ENCODE measurements at places on chromosomes 1 and 21.

DNA sequence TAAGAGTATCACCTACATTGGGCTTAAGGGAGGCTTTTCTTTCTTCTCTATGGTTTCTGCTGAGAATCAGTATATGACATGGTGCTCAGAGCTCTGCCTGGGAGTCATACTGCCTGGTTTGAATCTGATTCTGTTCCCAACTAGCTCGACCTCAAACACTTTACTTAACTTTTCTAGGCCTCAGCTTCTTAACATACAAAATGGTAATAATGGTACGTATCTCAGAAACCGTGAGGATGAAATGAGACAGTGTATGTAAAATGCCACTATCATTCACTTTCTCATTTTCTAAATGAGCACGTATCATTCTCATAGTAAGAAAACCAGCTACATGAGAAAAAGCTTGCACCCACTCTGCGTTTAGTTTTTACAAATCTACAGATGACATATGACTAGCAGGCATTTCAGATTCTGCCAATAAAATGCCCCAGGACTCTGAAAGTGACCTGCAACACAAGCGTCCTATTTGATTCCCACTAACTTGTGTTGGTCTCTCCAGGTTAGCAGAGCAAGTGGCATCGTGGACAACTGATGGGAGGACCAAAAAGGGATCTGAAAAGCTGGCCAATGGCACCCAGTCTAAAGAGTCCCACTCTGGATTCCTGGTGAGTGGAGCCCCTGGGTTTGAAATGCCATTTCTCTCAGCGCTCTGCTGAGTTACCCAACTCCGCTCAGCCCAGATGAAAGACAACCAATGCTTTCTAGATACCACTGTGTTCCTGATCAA is 6.1 kb downstream of the CTNNBIP1 start:
- DNase-seq: no peak

DNA sequence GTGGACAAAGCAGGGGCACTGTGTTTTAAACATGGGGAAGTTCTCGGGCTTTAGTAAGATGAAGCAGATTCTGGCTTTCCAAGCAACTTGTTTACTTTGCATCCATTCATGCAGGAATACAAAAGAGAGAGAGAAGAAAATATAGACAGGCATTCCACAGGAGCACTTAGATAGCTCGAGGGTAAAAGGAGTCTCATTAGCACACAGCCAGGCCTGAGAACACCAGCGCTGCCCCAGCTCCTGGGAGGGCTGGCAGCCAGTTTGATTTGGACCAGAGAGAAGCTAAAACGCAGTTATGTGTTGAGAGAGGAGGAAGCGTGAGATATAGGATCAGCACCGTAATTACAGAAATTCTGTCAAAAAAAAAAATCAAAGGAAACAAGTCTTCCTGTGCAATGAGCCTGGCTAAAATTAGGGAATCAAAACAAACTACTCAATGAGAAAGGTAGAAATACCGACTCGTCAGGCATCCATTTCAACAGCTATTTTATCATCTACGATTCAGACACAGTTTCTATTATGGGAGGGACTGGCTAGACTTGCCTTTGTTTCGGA is 68.2 kb downstream of the CLSTN1 start:
- DNase-seq: no peak

GRCh38 chr21:34779860-34780259 is 111.1 kb downstream of the CLIC6 start:
- no peak for DNase-seq

DNA sequence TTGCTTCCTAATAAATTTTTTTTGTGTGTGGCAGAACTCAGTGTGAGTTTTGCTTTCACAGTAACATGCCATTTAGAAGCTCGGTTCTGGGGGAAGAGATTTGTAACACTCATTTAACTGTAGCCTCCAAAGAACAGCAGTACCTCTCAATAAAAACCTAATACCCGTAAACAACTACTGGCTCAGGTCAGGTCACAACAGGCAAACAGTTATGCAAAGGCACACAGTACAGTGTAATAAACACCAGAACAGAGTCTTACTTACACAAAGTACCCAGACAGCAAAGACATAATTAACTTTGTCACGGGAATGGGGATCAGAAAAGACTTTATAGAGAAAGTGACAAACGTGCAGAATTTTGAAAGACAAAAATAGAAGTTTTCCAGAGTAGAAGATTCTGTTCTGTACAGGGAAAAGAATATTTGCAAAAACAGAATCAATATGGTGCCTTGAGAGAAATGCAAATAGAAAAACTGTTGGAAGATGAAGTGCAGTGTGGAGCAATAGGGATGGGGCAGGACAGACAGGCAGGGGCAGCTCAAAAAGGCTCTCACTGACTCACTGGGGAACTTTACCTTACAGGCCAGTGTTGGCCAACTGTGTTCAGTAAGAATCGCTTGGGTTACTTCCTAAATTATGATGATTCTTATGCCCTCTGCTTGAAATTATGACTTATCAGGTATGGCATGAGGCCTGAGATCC is 38.8 kb downstream of the EGLN1 start:
- no peak for DNase-seq

DNA sequence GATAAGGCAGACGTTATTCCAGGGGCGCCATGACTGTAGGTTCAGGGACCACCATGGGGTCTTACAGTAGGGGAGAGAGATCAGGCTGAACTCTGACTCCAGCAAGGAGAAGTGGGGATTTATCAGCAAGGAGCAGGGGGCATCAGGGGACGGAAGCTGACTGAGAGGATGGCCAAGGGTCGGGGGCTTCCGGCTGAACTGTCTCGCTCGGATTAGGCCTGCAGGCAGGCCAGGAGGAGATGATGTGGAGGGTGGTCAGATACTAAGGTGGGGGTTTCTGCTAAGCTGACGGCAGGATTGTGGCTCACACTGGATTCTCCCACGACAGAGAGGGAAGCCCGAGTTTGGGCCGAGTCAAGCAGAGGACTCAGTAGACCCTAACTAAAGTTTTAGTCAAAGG is 186.9 kb upstream of the VAMP3 start:
- DNase-seq: no peak

DNA sequence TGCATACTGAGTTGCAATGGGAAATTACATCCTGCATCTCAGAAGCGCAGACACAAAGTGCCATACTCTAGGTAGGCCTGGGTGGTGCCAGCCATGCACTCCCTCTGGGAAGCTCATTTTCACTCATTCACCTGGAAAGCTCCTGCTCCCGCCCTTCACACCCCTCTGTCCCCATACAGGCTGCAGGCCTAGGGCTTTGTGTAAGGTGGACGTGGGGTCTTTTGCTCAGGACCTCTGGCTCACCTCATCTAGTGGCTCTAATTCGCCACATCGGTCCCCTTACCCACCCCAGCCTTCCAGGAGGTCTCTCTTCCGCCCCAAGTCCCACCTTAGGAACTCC is 751 bp downstream of the MRPS15 start:
- no peak for DNase-seq

GRCh38 chr1:92184632-92185031 is 33.1 kb upstream of the C1orf146 start:
- DNase-seq: no peak

- no peak for DNase-seq
Measured at GRCh38 chr1:95002540-95003432, 70.0 kb downstream of the ALG14 start.

DNA sequence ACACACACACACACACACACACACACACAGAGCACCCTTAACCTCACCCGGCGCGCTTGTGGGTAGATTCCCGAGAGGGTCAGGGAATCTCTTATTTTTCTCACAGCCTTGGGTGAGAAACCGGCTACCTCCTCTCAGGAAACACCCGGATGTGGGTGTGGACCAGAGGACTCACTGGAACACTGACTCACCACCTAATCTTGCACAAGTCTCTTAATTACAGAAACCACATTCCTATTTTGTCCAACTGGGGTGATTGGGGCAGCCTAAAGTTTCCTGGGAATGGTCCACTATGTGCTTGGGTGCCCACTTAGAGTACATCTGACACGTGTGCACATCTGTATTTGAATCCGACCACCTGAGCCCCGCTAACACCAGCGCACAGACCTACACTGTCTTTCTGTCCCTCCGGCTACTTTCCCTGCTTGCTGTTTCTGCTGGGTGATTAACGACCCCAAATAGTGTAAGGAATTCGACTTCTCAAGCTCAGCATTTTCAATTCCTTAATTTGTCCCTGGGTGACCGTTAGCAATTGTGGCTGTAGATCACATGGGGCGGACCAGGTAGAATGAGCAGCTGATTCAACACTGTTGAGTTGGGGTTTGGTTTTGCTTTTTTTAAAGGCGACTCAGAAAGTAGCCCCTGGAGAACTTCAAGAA is 14.0 kb upstream of the TBX15 start:
- DNase-seq: no peak

- no peak for DNase-seq
Measured at GRCh38 chr1:236345728-236346127, 48.4 kb upstream of the EDARADD start.

All from activated gamma-delta T cell treated with anti-CD3 and anti-CD28 coated beads, Interleukin-2, amount 50 U/mL, for 16 hours (primary cell).